ENCODE measurements at places on chromosomes 6 and 20.

- peak; percentile 56 for DNase-seq
Measured at GRCh38 chr6:41531591-41532582, 14.3 kb upstream of the FOXP4 start.

- no peak for DNase-seq
Measured at GRCh38 chr6:3405182-3405518, 51.7 kb downstream of the SLC22A23 start.

- DNase-seq: peak; percentile 12
Measured at GRCh38 chr6:160992061-160992979, 751 bp downstream of the MAP3K4 start.

- no peak for DNase-seq
Measured at GRCh38 chr6:147397306-147397705, 111.2 kb upstream of the SAMD5 start.

DNA sequence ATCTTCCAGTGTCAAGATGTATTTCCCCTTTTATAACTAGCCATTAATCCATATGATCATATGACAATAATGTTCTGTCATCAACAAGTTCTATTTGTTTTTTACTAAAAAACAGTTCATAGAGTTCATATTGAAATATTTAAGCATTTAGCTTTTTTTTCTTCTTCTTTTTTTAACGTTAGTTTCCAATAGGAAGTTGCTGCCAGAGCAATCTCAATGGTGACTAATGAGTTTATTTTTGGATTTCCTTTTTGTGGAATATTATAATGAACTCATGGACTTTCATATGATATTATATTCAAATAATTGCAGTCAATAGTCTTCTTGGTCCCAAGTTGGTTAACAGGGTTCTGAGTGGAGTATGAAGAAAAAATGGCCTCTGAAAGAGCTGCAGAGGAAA, 343.3 kb downstream of the BCKDHB start:
- DNase-seq: no peak

GRCh38 chr6:106426250-106426970, 65.9 kb downstream of the CRYBG1 start:
- DNase-seq: no peak

- no peak for DNase-seq
Measured at GRCh38 chr20:22460803-22461202, 123.6 kb downstream of the FOXA2 start.

DNA sequence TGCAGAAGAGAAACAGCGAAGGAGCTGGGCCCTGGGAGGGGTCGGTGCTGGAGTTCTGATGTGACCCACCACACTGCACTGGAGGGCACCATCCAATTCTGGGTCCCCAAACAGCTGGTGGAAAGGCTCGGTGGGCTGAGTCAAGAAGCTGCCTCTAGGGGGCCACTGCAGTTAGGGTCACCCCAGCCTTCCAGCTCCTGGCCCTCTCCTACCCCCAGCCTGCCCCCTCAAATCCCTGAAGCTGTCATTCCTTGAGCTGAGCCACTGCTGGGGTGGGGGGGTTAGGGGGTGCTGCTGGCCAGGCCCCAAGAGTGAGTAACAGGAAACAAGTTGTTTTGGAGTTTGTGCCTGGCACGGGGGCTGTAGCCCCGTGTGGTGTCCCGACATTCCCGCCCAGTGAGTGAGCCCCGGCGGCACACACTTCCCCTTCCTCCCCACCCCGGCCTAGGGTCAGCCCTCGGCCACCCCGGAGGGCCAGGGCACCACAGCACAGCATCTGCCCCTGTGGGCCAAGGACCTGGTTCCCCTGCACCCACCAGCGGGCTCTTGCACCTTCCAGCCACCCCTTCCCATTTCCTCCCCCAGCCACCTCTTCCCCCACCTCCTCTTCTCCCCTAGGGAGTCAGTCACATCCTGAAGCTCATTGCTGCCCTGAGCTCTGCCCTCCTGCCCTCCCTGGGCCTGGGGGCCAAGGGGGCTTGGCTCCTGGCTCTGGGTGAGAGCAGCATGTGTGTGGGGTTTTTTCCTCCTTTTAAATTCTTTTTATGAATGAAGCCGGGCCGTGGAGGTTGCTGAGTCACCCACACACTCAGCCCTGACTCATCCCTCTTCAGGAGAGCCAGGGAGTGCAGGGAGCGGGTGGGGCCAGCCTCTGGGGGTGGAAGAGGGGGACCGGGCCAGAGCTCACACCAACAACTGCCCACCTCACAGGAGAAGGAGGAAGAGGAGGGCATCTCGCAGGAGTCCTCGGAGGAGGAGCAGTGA, 4.6 kb downstream of the SMIM29 start:
- no peak for DNase-seq

GRCh38 chr6:47709160-47709559, 10.8 kb downstream of the ADGRF4 start:
- no peak for DNase-seq

GRCh38 chr6:110348961-110349690, 9.0 kb downstream of the METTL24 start:
- DNase-seq: no peak

GRCh38 chr6:36873612-36874442, 776 bp downstream of the PPIL1 start:
- DNase-seq: no peak

DNA sequence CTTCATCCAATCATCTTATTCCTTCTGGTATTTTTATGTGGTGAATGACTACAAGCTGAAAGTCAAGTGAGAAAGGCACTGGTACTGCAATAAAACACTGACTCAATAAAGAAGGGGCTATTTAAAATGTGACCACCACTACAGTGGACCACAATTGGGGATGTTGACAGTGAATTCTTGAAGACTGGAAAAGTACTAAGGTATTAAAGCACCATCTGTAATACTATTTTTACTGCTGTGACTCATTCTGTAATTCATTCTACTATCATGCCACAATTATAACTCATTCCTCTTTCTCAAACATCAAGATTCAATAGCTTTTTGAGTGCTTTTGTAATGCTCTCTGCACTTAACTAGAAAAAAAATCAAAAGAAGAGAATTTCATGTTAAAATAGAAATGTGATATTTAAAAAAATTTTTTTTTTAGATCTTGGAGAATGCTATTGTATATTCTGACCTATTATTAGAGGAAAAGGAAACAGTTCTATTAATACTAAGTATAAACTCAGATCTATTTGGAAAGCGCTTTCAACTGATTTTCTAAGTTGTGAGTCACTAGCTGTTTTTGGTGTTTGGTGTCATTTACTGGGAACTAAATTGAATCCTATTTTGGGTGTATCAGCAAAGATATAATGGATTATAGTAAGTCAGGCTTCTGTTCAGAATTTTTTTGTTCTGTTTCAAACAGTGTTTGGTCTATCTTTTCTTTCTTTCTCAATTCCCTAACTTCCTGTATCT, 104.7 kb upstream of the TMEM170B start:
- no peak for DNase-seq

DNA sequence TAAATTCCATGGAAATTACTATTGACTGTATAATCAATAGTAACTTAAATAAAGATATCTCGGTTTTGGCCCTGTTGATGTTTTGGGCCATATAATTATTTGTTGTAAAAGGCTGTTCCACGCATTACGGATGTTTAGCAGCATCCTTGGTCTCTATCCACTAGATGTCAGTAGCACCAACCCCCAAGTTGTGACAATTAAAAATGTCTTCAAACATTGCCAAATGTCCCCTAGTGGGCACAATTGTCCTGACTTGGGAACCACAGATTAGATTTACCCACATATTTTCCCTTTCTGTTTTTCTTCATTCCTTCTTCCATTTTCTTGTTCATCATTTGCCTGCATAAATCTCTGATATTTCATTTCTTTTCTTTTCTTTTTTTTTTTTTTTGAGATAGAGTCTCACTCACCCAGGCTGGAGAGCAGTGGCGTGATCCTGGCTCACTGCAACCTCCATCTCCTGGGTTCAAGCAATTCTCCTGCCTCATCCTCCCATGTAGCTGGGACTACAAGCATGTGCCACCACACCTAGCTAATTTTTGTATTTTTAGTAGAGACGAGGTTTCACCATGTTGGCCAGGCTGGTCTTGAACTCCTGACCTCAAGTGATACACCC, 13.6 kb upstream of the WFDC8 start:
- no peak for DNase-seq

GRCh38 chr6:35757456-35758123, 18.8 kb upstream of the CLPSL2 start:
- no peak for DNase-seq

DNA sequence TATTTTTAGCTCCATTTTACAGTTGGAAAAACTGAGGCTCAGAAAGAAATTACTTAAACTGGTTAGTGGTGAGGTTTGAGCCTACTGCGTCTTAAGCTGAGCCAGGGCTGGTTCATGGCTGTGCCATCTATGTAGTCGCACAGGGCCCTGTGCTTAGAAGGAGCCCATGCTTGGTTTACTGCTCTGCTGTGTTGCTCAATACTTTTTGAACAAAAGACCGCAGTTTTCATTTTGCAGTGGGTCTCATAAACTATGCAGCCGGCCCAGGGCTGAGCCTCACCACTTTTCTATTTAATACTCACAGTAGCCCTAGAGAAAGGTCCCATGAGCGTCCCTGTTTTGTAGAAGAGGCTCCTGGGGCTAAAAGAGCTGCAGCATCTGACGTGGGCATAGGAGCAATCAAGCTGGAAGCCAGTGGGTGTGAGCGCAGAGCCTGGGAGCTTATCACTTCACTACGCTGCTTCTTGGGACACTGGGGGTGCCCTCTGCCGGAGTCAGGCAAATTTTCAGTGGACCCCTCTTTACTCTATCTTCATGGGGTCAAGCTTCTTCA, 501 bp downstream of the SIRPB2 start:
- no peak for DNase-seq

DNA sequence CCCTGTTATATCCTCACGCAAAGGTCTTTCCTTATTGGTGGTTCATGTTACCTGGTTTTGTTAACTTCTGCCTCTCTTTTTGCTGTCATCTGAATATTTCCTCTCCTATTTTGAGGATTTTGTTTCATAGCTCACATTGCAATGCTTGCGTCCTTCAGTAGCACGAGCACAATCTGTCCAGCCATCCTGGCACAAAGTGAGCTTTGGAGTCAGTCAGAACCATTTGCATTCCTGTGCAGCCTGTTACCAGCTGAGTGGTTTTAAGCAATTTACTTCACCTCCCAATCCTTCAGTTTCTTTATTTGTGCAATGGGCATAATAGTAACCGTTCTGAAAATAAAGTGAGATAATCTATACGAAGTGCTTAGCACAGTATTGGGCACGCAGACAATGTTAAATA, 42.7 kb downstream of the AKAP7 start:
- DNase-seq: no peak

DNA sequence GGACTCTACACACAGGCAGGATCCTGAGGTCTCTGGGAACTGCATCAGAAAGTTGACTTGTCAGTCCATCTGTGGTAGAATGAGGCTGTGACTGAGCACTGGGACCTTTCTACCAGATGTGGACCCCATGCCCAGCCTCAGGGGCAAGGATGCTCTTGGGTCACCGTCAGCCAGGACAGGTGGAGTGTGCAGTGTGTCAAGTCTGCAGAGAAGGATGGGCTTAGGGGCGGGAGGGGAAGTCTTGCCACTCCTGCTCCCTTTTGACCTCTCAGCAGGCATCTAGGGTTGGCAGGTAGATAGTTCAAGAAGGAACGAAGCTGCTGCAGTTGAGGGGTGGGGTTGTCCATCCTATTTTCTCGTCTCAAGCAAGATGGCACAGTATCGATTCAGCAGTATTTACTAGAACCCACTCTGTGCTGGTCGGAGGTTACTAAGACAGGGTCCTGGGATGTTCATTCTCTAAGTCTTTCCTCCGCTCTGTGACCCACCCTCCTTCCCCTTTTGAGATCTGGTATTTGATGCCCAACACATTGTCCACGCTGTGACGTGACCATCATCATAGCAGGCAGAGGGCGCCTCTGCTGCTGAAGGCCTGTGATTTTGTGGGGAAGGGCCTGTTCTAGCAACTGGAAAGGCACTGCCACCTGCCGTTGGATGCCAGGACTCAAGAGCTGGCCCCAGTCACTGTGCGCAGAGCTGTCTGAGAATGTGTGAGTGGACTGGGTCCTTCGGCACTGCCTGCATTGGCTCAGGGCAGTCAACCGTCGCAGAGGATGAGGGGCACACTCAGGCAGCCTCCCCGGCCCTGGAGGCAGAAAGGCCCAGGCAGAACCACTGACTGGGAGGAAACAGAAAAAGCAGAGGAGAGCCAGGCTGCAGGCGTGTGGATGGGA, 23.2 kb downstream of the RBCK1 start:
- no peak for DNase-seq

- no peak for DNase-seq
Measured at GRCh38 chr6:5580736-5581581, 319.6 kb downstream of the FARS2 start.

DNA sequence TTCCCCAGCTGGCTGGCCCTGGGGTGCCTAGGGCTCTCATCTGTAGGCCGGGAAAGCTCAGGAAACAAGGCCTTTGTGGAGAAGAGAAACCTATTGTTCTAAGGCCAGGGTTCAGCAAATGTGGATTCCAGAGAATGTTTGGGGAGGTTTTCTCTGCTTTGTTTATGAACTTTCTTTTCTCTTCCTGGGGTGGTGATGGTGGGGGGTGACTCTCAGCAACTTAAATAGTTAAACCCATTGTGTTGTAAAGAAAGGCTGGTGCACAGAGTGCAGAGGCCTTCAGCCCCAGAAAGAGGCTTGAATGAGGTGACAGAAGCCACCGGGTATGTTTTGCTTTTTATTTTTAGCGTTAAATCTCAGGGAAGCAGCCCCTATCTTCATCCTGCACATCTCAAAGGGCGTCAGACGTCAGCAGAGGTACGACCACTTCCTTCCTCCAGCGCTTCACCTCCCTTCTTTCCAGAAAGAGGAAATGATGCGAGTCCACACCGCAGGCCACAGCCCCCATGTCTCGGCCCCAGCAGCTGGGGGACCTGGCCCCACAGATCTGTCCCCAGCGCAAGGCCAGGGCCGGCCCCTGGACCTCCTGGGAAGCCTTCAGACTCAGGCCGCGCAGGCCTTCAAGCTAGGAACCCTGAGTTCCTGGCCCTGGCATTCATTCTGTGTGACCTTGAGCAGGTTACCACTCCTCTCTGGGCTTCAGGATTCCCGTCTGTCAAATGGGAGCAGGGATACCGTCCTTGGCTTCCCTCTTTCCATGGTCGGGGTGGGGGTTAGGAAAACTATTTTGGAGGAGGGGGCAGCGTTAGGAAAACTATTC, 605 bp upstream of the PPP1R16B start:
- peak; percentile 19 for DNase-seq

DNA sequence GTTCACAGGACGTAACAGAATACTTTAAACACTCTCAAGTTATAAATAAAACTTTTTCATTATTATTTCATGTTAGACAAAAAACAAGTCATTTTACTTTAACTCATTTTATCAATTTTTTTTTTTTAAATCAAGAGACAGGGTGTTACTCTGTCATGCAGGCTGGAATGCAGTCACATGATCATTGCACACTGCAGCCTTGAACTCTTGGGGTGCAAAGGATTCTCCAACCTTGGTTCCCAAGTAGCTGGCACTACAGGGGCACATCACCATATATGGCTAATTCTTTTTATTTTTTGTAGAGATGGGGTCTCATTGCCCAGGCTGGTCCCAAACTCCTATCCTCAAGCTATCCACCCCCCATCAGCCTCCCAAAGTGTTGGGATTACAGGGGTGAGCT, 14.2 kb downstream of the PLN start:
- no peak for DNase-seq

- no peak for DNase-seq
Measured at GRCh38 chr6:158764926-158765325, 54.2 kb downstream of the EZR start.
